ENCODE measurements at places on chromosomes 12 and 14. TPM values are rescaled to one million over a fixed set of nuclear protein-coding genes. Genes with fewer than 3 reads are reported as not detected.

DNA sequence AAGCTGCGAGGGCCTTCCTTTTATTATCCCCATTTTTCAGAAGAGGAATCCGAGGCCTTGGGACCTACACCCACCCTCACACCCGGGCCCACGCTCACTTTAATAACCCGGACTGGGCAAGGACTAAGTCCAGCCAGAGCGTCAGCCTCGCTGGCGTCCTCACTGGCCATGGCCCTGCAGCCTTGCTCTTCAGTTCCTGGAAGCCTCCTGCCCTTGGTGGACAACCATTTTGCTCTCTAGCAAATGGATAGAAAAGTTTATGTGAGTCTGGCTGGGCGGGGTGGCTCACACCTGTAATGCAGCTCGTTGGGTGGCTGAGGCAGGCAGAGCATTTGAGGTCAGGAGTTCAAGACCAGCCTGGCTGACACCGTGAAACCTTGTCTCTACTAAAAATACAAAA, 9.8 kb downstream of the RTL1 start:
- no peak for DNase-seq

The SLC8A3 gene
- 0.16 TPM for polyA plus RNA-seq

The HOXC12 gene
- 0.07 TPM for polyA plus RNA-seq

- DNase-seq, result no peak
Measured at GRCh38 chr14:99991331-99991730, 73.9 kb upstream of the EVL start.

The CEP83 gene
- polyA plus RNA-seq, result 15.1 TPM

The PMCH gene
- 5.4 TPM for polyA plus RNA-seq

- DNase-seq, result no peak
Measured at GRCh38 chr12:86721713-86722397, 465.7 kb upstream of the MGAT4C start.

- no peak for DNase-seq
Measured at GRCh38 chr12:73181244-73181643, 909.1 kb downstream of the TRHDE start.

GRCh38 chr12:48671231-48671856, 10.7 kb downstream of the KANSL2 start:
- no peak for DNase-seq

- DNase-seq, result no peak
Measured at GRCh38 chr14:51258280-51258679, 18.2 kb downstream of the TMX1 start.

The NAP1L1 gene
- 548 TPM for polyA plus RNA-seq

The RHEBL1 gene
- polyA plus RNA-seq, result 1.6 TPM

DNA sequence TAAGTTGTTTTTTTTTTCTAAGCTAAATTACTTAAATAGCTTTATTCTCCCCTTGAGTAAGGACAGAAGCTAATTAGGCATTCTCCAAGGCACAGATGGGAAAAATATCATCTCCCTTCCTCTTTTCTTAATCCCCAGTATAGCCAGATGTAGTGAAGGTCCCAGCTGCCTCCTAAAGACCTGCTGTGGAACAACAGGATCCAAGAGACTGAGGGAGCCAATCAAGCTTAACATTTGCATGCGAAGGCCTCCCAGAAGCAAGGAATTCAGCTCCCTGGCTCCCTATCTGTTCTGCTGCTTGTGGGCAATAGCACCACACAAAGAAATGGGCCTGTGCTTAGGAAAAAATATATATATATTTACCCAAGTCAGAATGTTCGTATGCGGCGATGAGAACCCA, 255.2 kb downstream of the SYT1 start:
- no peak for DNase-seq

DNA sequence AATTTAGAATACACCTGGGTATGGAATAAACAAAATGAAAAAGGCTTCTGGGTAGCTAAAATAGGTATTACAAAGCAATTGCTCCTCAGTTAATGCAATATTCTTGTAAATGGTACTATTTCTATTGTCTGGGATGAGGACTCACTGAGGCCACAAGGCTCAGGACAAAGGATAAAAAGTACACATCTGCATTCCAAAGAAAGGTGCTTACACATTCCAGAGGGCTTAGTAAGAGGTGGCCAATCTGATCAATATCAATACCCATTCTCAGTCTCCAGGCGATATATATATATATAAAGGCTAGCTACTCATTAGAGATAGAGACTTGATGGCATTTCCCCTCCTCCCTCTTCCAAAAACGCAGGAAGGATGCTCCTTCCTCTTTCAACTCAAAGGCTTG, 43.8 kb downstream of the ATXN7L3B start:
- DNase-seq, result no peak

GRCh38 chr14:99063620-99064225, 208.3 kb downstream of the BCL11B start:
- no peak for DNase-seq

GRCh38 chr12:12018454-12018853, 52.3 kb upstream of the BCL2L14 start:
- no peak for DNase-seq

DNA sequence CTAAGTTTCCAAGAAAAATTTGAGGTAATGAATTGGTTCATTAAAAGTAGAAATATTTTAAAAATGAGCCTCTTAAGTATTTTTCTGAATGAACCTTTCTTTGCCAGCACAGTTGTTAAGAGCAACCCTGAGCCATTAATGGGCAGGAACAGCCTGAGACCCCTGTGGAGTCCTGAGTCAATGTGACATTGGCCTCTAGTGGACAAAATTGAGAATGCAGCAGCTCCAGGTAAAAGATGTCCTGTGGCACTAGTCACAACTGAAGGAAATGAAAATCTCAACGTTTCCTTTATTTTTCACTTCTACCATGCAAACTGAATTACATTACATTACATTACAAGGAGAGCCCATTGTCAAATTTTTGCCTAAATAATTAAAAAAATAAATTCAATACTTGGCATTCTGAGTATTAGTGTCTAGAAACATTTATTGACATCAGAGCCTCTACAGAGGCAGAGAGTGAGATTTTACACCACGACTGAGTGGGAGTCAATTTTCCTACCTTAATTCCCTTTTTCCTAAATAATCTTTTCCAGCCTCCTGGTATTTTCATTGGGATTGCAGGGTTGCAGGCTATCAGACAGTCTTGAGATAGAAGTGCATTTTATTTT, 135.7 kb downstream of the PPM1H start:
- DNase-seq, result peak; percentile 44

DNA sequence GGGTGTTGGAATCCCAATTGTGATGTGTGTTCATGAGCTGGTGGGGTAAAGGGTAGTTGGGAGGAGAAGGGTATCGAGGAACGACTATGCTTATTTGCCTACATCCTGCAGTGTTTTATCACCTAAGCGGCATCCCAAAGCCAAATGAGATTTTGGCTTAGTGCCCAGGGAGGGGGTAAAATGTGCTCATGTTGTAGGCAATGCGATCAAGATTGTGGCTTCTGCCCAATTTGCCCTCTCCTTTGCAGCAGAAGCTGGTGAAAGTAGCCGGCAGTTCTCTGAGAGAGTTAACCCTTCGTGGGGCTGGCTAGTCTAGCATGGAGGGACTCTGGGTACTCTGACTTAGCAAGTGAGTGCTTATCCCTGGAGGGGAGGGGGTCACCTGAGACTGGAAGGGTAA, 753 bp downstream of the RPH3A start:
- DNase-seq, result no peak

The TESPA1 gene
- 24.0 TPM for polyA plus RNA-seq

GRCh38 chr12:81083906-81084513, 6.1 kb downstream of the ACSS3 start:
- no peak for DNase-seq

The TMEM253 gene
- polyA plus RNA-seq, result 0.98 TPM

The DDHD1 gene
- polyA plus RNA-seq, result 13.7 TPM

DNA sequence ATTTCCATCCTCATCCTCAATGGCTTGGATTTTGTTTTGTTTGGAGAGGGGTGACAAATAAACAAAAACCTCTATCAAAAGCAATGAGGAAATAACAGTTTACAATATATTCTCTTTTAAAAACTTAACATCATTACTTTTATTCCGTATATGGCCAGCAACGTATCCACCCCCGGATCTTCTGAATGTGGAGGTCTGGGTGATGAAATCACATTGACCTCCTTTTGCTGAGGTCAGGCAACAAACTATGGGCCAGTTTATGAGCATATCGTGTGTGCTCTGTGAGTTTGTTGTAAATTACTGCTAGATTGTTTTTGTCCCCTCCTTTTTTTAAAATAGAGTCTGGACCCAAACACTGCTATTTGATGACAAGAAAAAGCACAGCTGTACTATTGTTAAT, 178.1 kb downstream of the BCAT1 start:
- DNase-seq, result no peak

DNA sequence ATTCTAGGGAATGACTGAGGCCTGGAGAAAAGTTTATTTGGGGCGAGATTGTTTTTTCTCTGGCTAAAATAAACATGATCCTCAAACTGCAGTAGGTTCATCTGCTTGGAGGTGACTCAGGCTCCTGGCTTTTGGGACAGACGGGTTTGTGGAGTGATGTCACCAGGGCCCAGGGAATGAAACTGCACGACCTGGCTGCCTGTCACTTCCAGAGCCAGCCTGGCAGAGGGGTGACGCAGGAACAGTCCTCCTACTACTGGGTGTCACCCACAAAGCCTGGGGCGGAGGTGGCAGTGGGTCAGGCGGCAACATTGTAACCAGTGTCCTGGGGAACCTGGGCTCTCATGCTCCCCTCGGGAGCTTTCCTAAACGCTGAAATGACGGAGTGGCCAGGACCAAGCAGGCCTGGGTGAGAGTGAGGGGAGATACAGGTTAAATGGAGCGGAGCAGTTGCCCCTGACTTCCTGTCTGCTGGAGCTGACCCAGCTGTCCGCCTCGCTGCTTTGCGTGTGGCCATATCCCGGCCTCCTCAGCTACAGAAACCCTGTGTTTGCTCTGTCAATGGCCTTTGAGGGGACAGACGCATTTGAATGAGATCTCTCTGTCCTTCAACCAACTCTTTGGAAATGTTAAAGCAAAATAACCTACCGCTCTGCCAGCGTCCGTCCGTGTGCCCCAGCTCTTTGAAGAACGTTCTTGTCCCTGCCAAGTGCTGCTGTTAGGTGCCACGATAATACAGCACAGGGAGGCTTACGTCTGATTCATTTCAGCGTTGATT, 6.5 kb downstream of the HIP1R start:
- no peak for DNase-seq

GRCh38 chr14:74290415-74290814, 12.3 kb downstream of the ABCD4 start:
- DNase-seq, result no peak

GRCh38 chr12:25556153-25556552, 3.1 kb upstream of the LMNTD1 start:
- no peak for DNase-seq

DNA sequence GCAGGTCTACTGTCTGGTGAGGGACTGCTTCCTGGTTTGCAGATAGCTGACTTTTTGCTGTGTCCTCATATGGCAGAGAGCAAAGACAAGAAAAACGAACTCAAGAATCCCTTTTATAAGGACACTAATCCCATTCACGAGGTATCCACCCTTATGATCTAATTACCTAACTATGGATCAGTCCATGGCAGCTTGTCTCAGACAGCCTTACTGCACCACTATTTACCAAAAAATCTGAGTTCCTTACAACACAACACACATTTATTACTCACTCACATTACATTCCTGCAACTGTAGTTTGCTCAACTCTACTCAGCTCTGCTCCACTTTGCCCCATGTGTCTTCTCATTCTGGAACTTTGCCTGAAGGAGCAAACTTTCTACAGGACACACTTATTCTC, 10.1 kb upstream of the SLC6A15 start:
- no peak for DNase-seq

The ARPC3 gene
- polyA plus RNA-seq, result 628 TPM

DNA sequence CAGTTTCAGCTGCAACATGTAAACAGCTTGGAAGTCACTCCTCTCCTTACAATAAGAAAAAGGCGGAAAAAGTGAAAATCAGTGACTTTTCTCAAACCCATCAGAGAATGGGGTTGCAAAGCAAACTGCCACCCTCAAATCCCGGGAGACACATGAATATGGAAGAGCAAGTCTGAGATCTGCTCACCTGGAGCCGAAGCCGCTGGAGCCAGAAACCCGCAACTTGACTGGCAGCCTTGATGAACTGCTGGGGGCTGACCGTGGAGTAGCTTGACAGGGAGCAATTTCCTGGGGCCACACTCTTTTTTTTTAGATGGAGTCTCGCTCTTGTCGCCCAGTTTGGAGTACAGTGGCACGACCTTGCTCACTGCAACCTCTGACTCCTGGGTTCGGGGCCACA, 208.2 kb downstream of the KIF26A start:
- no peak for DNase-seq

DNA sequence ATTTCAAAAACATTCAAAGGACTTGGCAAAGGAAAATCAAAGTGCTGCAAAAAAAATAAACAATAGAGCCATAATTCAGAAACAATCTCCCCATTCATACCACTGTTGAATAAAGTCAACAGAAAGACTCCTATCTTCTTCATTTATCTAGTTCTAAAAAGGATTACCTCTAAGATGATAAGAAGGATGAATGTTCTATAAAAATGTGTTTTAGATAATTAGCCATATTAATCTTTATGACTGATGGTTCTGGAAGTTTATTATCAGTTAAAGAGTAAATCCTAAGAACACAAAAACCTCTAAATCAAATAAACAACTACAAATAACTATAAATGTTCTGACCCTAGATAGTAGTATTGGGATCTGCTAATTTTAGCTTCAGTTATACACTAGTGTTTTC, 37.8 kb upstream of the CDKL1 start:
- no peak for DNase-seq

- no peak for DNase-seq
Measured at GRCh38 chr12:117298648-117299225, 62.7 kb downstream of the NOS1 start.

The RPL41 gene
- polyA plus RNA-seq, result 5,569 TPM

The ASPG gene
- 5.5 TPM for polyA plus RNA-seq

The CLEC12A gene
- 6.8 TPM for polyA plus RNA-seq

- peak; percentile 11 for DNase-seq
Measured at GRCh38 chr12:78229591-78230101, 399.0 kb downstream of the NAV3 start.

GRCh38 chr12:113788020-113788856, 177.9 kb downstream of the RBM19 start:
- DNase-seq, result no peak

The ARHGEF25 gene
- 8.5 TPM for polyA plus RNA-seq

GRCh38 chr14:99081880-99082279, 190.1 kb downstream of the BCL11B start:
- no peak for DNase-seq

- DNase-seq, result no peak
Measured at GRCh38 chr14:23115039-23115731, 3.9 kb downstream of the CEBPE start.

DNA sequence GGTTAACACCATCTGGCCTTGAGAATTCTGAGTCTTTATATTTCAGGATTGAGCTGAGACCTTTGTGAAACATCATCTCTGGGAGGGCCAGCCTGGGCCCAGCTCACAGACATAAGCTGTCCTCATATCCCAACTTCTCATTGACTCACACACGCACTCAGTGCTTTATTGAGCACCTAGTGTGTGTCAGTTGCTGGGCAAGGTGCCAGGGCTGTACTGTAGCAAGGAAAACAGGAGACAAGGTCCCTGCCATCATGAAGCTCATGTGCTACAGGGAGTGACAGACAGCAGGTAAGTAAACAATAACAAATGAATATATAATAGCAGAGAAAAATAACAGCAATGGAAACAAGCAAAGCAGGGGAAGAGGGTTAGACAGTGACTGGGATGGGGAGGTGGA, 30.5 kb upstream of the CCDC63 start:
- DNase-seq, result no peak

Measured in thymus (tissue), 14 donors.